NCI-H526 treated with DMSO at 0.1 percent for 48 hours (cell line): ENCODE measurements at places on chromosomes 4 and X.

DNA sequence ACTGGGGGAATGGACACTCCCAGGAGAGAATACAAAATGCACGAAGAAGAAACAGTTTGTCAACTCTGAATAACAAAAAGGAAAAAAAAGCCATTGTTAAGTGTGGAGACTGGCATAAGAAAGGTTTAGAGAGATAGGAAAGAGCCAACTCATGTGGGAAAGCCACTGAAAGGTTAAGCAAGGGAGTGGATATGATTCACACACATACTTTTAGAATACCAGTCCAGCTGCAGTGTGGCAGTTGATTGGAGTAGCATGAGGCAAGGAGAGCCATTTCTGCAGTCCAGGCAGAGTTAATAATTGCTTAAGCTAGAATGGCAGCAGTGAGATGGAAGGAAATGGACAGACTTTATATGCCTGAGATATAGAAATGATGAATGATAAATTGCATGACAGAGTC is 36.9 kb upstream of the ADAD1 start:
- no peak for DNase-seq

GRCh38 chr4:61996943-61997342 is 796.8 kb downstream of the ADGRL3 start:
- DNase-seq, result no peak

- DNase-seq, result no peak
Measured at GRCh38 chrX:48956728-48957414, 536 bp downstream of the OTUD5 start.

- no peak for DNase-seq
Measured at GRCh38 chr4:42605264-42605663, 51.6 kb downstream of the ATP8A1 start.

DNA sequence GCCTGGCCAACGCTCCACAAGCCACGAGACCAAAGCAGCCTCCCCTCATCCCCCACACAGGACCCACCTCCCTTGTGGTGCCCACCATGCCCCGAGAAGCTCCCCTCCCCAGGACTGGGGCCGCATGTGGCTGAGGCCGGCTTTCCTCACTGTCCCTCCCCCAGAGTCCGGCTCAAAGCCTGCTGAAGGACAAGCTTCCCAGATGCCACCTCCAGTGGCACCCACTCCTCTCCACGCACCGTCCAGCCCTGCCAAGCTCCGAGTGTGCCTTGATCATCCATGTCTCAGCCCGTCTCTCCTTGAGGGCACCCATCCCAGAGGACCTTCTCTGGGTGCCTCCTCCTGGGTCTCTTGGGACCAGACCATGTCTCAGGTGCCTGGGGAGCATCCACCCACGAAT is 58.8 kb upstream of the MXD4 start:
- DNase-seq, result no peak

GRCh38 chr4:128916832-128917231 is 107.3 kb downstream of the JADE1 start:
- no peak for DNase-seq

DNA sequence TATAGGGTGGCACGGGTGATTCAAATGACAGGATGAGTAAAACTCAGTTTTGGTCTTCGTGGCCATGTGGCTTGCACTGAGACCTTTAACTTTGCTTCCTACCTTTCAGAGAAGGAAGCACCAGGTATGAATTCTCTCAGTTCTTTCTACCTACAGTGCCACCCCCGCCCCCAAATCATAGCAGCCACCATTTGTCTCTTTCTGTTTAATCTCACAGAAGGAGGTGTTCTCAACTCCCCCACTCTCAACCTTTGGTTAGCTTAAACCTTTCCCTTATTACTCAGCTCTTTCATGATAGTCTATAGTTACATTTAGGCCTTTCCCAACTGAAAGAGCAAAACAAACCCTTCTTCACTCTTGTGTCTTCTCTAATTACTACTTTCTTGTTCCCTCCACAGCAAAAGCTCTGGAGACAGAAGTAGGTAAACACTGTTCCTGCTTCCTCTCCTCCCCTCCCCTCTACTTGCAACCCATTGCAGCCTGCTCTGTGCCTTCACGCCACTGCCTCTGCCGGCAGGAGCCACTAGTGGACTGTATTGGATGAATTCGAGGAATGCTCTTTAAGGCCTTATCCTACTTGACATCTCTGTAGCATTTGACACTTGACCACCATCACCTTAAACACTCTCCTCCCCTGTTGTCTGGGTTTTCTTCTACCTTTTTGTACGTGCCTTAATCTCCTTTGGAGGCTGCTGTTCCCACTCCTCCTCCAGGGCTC is 123.7 kb downstream of the AFF1 start:
- no peak for DNase-seq

DNA sequence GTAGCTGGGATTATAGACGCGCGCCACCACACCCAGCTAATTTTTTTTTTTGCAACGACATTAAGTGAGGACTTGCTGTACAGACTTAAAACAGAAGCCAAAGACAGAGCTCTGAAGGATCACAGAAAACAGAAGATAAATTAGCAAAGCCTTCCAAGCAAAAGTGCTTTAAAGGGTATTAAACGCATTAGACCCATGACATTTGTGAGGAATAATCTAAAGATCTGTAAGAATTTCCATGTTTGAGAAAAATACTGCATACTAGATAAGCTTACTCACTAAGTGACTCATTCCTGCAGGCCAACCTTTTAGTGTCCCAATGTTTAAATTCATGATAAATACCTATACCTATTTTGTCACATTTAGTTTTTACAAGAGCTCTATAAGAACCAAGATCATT is 27.4 kb downstream of the SMARCA1 start:
- DNase-seq, result no peak
